Activated T-cell treated with anti-CD3 and anti-CD28 coated beads for 48 hours (primary cell): ENCODE measurements at places on chromosomes 13 and 19.

- DNase-seq: no peak
Measured at GRCh38 chr19:8608941-8609278, 1.6 kb downstream of the ADAMTS10 start.

GRCh38 chr19:10553087-10553667 lies 9.5 kb downstream of the ATG4D start:
- no peak for DNase-seq

- no peak for DNase-seq
Measured at GRCh38 chr13:50646070-50646469, 197.4 kb downstream of the DLEU7 start.

DNA sequence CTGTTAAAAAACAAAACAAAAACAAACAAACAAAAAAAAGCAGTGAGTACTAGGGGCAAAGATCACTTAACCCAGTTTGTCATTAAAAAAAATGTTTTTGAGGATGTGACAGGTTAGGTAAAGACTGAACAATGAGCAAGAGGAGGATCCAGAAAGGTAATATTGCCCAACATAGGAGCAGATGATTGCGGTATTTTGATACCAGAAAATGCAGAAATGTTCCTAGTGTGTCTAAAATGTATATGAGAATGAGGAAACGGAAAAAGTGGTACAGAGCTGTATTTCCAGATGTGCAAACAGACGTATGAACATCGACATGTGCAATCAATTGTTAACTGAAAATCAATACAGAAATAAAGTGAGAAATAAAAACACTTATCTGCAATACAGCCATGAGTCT lies 4.9 kb upstream of the LILRA4 start:
- DNase-seq: no peak

- DNase-seq: no peak
Measured at GRCh38 chr13:109883181-109884180, 97.1 kb upstream of the IRS2 start.

DNA sequence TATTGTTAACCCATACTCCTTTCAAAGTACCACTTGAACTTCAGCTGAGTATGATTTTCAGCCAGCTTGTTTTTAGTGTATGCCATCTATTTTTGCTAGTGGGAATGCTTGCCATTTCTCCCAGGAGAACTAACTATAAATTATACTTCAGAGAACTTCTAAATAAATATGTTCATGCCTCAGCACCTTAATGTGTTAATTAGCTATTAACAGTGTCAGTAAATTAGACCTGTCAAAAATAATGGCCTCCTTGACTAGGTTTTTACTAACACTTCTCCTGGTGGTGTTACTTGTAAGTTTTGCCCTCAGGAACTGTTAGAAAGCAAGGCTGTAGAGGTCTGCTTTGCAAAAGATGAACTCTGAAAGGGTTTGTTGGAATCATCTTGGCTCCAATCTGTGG lies 4.5 kb downstream of the CLDN10 start:
- no peak for DNase-seq

DNA sequence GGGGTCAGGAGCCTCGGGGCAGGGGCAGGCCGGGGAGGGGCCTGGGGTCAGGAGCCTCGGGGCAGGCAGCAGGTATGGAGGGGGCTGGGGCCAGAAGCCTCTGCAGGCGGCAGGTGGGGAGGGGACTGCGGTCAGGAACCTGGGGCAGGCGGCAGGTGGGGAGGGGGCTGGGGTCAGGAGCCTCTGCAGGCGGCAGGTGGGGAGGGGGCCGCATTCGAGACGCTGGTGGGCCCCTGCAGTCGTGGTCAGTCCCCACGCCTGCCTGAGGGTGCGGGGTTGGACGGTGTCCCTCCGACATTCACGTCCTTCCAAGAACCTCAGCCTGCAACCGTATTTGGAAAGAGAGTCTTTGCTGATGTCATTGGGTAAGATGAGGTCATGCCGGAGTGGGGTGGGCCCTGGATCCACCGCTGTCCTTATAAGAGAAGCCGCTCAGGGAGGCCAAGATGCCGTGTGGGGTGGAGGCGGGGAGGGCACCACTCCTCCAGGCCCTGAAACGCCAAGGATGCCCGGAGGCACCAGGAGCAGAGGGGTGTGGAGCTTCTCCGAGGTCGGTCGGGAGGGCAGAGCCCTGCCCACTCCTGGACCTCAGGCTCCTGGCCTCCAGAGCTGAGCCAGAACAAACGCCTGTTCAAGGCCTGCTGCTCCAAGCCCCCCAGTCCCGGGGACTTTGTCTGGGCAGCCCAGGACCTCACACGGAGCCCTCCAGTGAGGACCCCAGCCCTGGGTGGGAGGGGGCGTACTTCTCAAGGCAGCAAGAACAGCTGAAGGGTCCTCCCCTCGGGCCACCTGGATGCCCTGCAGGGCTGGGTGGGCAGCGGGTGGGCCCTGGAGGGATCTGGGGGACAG lies 30.1 kb downstream of the PIP5K1C start:
- no peak for DNase-seq

- no peak for DNase-seq
Measured at GRCh38 chr13:78736142-78736541, 77.2 kb upstream of the OBI1 start.
